Stimulated activated CD8-positive, alpha-beta memory T cell treated with anti-CD3 and anti-CD28 coated beads, Interleukin-12 subunit alpha, Interleukin-12 subunit beta, amount 100 ng/mL, for 1 hour (primary cell): ENCODE measurements at places on chromosomes 3 and 15.

DNA sequence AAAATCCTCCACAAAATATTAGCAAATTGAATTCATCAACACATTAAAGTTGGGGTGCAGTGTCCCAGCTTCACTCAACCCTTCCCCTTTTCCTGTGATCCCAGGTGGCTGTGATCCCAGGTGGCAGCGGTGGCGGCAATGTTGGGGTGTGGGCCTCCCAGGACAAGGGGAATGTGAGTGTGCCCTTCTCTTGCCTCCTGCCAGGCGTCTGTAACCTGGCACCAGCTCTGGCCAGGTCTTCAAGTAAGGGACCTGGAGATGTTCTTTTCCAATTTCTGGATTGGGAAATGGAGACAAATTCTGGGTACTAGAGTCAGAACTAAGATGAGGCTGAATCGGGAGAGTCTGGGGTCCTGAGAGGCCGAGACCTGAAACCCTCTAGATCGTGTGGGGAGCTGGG lies 20.1 kb downstream of the GOLGA6A start:
- DNase-seq: no peak

DNA sequence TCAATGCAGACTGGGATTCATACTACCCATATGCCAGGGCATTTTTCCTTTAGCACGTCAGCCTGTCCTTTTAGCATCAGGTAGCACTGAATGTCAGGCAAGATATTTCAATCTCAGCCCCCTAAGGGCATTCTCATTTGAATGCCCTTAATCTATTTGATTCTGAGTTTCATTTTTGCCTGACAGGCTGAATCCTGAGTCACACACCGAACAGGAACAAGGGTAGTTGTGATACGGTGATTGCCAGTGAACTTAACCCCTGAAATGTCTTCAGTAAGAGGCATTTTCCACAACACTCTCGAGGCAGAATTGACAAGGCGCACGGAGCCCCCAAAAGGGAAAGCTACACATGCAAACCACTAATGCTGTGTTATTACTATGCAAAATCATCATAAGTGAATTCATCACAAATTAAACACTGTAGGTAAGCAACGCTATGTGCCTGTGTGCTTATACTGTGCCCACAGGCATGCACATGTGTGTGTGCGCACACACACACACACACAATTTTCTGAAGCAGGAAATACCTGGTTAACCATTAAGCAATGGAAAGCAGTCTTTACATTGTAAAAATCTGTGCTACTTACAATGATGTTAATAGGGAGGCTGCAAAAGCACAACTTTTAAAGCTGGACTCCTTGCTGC lies 130.4 kb downstream of the ZNF385D start:
- DNase-seq: no peak

- DNase-seq: no peak
These were observed 84.9 kb upstream of the BCL6 start for GRCh38 chr3:187830181-187830580.

GRCh38 chr3:72891053-72891855 lies 3.4 kb downstream of the GXYLT2 start:
- no peak for DNase-seq
